ENCODE measurements at places on chromosomes 6 and 20.

DNA sequence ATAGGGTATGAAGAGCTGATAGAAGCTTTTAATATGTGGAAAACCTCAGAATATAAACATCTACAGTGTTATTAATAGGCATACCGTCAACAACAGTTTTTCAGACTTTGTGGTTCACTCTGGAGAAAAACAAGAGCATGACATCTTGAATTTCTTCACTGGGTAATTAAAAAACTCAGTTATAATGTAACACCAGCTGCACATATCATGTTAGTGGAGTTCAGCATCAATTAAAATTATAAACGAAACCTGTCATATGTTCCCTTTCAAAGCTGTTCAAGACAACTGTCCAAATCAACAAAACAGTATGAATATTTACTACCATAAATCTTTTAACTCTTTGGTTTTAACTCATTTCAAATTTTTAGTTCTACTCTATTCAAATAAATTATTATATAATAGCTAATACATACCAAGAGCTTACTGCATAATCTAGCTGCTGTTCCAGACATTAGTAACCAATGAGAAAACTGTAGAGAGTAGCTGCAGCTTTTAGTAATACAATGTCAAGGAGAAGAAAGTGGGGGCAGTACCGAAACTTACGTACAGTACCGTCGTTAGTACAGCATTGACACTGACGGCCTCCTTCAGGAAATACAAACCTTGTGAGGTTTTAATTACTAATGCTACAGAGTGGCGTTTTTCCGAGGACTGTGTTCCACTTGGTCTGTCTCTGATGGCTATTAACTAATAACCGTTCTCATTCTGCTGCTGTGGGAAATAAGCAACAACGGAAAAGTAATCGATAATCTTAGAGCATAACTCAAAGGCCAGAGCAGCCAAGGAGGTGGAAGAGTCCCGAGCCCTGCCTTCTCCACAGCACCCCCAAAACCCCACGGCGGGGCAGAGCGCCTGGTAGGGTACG, 532 bp upstream of the PM20D2 start:
- peak; percentile 21 for DNase-seq

GRCh38 chr20:53157443-53158408, 185.6 kb downstream of the TSHZ2 start:
- no peak for DNase-seq

GRCh38 chr6:37631295-37631694, 66.4 kb downstream of the MDGA1 start:
- DNase-seq: no peak

DNA sequence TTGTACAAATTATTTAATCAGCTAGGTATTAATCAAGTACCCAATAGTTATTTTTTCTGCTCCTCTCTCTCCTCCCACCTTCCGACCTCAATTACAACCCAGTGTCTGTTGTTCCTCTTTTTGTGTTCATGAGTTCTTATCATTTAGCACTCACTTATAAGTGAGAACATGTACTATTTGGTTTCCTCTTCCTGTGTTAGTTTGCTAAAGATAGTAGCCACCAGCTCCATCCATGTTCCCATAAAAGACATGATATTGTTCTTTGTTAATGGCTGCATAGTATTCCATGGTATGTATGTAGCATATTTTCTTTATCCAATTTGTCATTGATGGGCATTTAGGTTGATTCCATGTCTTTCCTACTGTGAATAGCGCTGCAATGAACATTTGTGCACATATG, 652.8 kb upstream of the CITED2 start:
- DNase-seq: no peak

DNA sequence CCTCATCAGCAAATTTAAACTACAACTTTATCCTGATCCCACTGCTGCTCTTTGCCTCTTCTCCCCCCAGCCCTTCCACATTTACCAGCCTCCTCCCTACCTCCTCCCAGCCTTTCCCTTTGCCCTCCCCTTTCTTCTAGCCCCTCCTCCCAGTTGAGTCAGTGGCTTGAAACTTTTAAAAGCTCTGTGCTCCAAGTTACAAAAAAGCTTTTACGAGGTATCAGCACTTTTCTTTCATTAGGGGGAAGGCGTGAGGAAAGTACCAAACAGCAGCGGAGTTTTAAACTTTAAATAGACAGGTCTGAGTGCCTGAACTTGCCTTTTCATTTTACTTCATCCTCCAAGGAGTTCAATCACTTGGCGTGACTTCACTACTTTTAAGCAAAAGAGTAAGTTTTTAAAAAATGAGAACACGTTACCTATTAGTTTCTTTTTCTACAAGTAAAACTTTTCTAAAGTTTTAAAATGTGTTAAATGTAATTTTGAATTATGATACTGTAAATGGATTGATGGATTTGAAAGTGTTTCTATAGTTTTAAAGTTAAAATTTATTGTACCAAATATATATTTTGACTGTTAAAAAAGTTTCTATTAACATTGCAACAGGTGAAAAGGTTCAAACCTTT, at the start of gene GJA1:
Gene GJA1 (plus strand): TSS at position 203 of the 626 bp plus-strand sequence. CDS start 11,202 bp downstream, outside the sequence.
- peak; percentile 90 for DNase-seq

DNA sequence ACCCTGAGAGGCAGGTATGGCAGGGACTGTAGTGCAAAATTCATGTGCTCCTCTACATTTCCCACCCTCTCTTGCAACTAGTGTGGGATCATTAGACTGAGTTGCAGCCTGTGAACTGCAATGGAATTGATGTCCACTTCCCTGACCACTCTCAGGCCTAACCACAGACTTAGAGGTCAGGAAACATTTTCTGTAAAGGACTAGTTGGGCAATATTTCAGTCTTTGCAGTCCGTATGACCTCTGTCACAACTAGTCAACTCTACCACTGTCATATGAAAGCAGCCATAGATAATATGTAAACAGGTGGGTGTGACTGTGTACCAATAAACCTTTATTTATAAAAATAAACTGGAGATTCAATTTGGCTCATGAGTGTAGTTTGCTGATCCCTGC, 134.4 kb upstream of the TOP1 start:
- DNase-seq: no peak

DNA sequence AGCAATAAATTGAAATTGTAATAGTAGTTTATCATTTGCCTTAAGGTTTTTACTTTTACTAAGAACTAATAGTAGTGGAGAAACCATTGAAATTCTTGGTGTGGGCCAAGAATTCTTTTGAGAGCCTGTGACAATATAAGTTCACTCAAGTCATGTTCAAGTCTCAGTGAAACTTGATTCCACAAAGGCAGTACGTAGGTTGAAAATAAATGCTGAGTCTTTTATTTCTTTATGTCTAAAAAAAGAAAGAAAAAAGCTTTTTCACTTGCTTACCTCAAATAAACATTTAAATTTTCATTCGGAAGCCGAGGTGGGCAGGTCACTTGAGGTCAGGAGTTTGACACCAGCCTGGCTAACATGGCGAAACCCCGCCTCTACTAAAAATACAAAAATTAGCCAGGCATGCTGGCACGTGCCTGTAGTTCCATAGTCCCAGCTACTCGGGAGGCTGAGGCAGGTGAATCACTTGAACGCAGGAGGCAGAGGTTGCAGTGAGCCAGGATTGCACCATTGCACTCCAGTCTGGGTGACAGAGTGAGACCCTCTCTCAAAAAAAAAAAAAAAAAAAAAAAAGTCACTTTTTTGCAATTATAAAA, 57.8 kb upstream of the NELFCD start:
- no peak for DNase-seq

Measured in fibroblast of skin of abdomen (primary cell).